ENCODE measurements at places on chromosomes 2 and 18.

DNA sequence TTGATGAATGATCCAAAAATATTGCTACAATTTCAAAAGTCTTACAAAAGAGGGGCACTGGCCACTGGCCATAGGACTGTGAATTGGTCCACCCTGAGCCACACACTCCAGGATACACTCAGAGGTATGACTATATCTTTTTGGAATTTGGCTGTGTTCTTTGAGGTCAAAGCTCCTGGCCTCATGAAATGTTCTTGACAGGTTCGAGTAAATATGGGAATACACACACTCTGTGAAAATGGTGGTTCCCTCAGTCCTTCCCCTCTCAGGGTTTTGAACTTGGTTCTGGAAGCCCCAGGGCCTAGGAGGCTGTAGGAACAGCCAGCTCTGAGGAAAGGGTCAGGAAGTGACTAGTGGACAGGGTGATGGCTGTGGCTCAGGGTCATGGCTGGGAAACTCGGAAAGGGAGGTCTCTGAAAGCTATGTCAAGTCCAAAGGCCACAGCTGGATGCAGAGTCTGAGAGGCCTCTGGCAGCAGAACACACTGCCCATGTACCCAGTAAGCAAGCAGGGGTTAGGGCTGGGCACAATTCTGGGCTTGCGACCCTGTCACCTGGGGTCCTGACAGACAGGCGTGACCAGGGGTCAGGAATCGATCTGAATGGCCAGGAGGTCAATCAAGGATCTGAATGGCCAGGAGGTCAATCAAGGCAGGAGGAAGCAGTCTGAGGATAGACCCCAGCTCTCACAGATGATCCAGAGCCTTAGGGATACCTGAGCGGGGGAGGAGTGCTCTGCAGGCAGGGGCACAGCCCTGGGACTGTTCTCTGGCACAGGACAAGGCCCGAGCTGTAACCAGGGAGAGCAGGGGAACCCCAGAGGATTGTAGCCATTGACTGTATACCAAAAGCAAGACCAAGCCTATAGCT lies 223.4 kb upstream of the SMAD2 start:
- no peak for DNase-seq

GRCh38 chr18:61541673-61542072 lies 208.4 kb downstream of the CDH20 start:
- no peak for DNase-seq

- no peak for DNase-seq
Measured at GRCh38 chr18:9707381-9708056, 582 bp upstream of the RAB31 start.

DNA sequence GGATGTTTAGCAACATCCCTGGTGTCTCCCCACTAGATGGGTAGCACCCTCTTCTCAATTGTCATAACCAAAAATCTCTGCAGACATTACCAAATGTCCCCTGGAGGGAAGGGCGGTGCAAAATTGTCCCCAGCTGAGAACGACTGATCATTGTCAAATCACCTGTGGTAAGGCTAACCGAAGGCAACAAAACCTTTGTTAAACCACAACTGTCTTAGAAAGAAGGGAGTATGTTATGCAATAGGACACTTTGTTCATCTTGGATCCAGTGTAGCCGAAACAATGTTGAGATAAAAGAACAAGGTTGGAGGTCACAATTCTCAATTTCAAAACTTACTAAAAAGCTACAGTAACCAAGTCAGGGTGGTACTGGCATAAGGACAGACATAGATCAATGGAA lies 50.3 kb upstream of the ST3GAL5 start:
- DNase-seq: no peak

DNA sequence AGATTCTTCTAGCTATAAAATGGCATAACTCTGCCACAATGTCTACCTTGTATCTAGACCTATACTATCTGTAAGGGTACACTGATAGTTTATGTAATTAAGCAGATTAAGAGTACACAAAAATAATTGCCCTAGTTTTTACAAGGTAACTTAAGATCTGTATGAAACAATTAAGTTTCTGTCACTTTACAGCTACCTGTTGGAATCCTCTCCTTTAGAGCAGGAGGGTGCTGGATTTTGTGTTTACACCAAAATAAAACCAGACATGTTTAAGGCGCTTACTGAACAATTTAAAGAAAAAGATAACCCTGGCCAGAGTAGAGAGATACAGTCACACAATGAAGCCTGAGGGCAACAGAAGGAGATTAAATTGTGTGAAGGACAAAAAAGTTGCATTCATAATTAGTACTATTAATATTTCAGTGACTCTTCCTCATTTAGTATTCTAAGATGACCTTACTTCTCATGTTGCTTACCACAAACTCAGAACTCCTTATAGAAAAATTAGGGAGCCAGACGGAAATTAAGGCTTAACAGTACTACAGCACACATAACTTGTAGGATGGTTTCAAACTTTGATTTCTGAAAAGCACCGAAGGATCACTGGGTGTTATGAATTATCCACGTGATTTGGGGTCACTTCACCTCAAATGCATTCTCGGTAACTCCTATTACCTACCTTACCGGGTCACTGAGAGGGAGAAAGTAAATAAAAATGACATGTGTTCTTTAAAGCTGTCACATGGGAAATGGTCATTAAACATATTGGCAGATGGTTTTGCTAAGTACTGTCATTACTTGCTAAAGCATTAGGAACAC lies 1.0 kb downstream of the DARS1 start:
- DNase-seq: no peak

DNA sequence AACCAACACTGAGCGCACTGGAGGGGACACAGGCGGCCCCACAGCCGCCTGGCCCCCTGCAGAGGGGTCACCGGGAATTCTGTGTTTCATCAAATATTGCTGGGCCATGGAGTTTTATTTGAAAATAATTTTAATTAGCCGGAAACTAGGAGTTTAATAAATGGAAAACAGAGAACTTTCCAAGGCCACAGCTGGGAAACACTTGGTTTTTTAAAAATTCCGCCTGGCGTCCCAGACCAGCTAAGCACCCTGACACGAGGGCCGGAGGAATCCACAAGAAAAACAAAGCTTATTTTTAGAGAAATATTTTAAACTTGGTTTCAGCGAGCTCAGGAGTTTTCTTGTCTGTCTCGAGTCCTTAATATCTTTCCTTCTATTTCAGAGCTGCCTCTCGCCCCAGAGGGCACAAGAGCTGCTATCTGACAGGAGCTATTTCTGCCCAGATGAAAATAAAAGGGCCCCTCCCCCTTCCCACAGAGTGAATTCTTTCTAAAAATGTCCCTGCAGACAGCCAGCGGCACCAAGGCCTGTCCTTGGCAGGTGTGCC lies 8.2 kb downstream of the ZFP36L2 start:
- DNase-seq: no peak

DNA sequence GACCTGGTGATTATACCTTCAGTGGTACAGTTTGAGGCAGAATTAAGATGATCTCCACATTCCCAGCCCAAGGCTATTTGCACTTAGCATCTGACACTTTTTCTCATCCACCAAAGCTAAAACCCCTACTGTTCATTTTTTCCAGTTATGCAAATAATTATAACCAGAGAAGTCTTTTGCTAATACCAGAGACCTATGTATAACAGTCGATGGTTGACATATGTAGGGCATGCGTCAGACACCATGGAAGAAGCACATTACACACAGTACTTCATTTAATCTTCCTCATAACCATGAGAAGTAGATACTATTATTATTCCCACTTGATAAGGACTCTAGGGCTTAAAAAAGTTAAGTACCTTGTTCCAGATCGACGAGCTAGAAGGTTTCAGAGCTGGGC lies 36.5 kb downstream of the AP1S3 start:
- DNase-seq: no peak

GRCh38 chr2:204213588-204213987 lies 277.0 kb downstream of the ICOS start:
- no peak for DNase-seq

DNA sequence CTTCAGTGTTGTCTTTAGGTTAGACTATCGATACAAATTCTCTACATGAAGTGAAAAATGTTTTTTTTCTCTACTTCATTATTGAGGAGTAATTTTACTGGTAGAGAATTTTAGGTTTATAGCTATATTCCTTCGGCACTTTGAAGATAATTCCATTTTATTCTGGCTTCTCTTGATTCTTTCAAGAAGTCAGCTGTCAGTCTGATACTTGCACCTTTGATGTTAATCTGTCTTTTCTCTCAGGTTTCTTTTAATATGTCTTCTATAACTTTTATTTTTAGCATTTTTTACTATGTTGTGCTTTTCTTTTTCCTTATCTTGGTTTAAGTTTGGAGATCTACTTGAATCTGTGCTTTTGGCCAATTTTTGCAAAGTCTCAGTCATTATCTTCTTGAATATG lies 18.6 kb downstream of the TSPYL6 start:
- DNase-seq: no peak

Data from activated T-cell treated with anti-CD3 and anti-CD28 coated beads, Interleukin-2, amount 50 U/mL, for 1 hour (primary cell).